ENCODE measurements at places on chromosomes 1 and 21.

DNA sequence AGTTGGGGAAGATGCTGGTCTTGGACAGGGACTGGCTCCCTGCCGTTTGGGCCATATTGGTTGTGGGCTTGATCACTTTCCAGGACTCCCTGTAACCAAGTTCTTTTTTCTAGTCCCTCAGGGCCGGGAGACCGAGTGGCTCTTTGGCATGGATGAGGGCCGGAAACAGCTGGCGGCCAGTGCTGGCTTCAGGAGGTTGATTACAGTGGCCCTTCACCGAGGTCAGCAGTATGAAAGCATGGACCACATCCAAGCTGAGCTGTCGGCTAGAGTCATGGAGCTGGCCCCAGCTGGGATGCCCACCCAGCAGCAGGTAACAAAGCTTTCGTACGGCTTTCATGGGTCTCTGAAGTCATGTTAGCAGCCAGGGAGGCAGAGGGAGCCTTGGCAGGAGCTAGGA lies 4.3 kb downstream of the METTL13 start:
- DNase-seq = no peak

DNA sequence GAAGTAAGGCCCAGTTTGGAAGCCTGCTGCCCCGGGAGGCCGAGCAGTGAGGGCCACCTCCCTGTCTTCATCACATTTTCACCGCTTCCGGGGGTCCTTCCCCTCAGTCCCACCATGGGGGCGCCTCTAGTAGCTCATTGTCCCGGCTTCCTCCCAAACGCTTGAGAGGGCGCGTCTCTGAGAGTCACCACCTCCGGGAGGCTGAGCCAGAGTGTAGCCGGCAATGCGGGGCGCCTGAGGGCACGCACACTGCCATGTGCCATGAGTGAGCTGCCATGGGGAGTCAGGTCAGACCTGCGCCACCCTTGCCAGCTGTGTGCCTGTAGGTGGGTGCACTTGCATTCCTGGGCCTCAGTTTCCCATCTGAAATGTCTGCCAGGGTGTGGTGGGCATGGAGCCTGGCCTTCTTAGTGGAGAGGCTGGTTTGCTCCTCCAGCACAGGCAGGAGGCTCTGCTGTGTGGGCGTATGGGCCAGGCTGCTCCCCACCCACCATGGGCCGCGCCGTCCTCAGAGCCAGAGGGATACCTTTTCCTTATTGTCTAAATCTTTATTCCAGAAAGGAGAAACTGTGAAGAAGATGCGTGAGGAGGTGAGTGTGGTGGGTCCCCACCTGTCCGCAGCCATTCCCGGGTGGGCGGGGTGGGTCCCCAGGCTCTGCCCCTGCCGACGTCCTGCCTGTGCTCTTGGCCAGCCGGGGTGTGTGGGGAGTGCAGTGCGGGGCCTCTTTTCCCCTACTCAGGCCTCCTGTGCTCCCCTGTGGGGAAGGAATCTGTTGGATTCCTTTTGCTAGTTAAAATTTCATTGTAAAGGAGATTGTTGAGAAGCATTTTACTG lies 81.3 kb upstream of the COL6A1 start:
- no peak for DNase-seq

- DNase-seq = no peak
Measured at GRCh38 chr1:65164633-65165032, 16.6 kb downstream of the AK4 start.

- no peak for DNase-seq
Measured at GRCh38 chr1:165468726-165469249, 23.9 kb upstream of the RXRG start.

DNA sequence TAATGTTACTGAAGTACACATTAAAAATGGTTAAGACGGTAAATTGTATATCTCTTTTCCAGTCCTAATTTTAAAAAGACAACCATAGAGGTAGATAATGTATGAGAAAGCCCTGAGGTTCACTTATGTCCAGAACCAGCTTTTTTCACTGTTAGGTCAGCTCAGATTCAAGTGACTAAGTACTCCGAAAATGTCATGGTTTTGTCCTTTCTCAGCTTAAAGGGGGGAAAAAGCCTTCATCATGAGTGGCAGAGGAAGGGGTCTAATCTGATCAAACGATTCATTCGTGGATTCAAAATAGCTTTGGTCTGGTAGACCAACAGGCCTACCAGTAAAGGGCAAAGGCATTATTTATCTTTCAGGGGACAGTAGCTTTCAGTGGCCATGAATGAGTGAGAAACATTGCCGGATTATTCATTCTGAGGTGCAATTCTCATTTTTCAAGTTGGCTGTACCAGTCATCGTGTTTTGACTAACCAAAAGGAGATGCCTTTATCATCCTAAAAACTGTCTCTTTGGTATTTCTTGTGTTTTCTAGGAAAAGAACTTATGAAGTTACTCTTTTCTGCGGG lies 208.4 kb downstream of the HHIPL2 start:
- no peak for DNase-seq

- no peak for DNase-seq
Measured at GRCh38 chr21:24294171-24294570, 1313.1 kb downstream of the MRPL39 start.

- no peak for DNase-seq
Measured at GRCh38 chr1:57600424-57600823, 176.6 kb upstream of the DAB1 start.

- DNase-seq = no peak
Measured at GRCh38 chr1:234004591-234004990, 100.1 kb downstream of the SLC35F3 start.

- DNase-seq = no peak
Measured at GRCh38 chr1:27499142-27499541, 9.2 kb upstream of the WASF2 start.

DNA sequence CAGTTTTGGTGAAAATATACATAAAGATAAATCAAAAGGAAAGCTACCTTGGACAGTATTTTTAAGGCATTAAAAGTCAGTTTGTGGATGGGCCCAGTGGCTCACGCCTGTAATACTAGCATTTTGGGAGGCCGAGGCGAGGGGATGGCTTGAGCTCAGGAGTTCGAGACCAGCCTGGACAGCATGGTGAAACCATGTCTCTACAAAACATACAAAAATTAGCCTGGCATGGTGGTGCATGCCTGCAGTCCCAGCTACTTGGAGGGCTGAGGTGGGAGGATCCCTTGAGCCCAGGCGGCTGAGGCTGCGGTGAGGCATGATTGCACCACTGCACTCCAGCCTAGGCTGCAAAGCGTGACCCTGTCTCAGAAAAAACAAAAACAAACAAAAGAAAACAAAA lies 1253.8 kb downstream of the MRPL39 start:
- DNase-seq = no peak

GRCh38 chr1:160205242-160206035 lies at the start of gene PEA15:
Gene PEA15, plus strand, starts transcription at chr1:160205384. Its CDS starts 6,161 bp downstream, at chr1:160211545.
- peak; percentile 76 for DNase-seq

GRCh38 chr1:160945079-160945478 lies 9.5 kb downstream of the ITLN2 start:
- DNase-seq = no peak

All from CD4-positive, alpha-beta T cell treated with Interferon gamma for 1 hour (primary cell).